ENCODE measurements at places on chromosomes 2 and 18.

DNA sequence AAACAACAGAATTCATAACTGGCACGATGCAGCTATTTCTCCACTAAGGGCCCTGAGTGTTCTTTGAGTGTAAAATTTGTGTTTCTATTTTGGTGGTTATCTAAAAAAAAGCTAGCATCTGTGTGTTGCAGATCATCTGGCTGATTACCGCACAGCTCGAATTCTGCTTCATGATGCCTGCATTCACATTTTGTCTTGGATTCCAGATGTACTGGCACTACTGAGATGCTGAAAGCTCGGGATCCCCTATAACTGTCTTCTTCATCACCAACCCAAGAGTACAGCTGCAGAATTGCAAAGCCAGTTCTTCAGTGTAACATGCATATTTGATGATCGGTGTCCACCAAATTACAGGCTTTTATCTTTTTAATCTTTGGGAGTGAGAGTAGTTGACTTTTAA is 51.6 kb upstream of the ZNF532 start:
- DNase-seq: no peak

- DNase-seq: no peak
Measured at GRCh38 chr2:71066856-71067255, 1.6 kb upstream of the NAGK start.

DNA sequence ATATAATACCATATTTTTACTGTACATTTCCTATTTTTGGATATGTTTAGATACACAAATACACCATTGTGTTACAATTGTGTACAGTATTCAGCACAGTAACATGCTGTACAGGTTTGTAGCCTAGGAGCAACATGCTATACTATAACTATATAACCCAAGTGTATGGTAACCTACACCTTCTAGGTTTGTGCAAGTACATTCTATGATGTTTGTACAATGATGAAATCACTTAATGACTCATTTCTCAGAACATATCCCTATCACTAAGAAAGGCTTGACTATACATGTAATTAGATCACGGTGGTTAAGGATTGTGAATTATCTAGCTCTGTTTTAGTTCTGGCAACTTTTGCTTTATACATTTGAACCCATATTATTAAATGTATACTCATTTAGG is 31.3 kb downstream of the NPHP1 start:
- no peak for DNase-seq

GRCh38 chr2:173134703-173135102 is 59.1 kb downstream of the MAP3K20 start:
- no peak for DNase-seq

- no peak for DNase-seq
Measured at GRCh38 chr2:176445956-176446355, 176.7 kb downstream of the MTX2 start.

- DNase-seq: no peak
Measured at GRCh38 chr2:20593072-20594034, 57.5 kb downstream of the HS1BP3 start.
